ENCODE measurements at places on chromosomes 2 and 18.

DNA sequence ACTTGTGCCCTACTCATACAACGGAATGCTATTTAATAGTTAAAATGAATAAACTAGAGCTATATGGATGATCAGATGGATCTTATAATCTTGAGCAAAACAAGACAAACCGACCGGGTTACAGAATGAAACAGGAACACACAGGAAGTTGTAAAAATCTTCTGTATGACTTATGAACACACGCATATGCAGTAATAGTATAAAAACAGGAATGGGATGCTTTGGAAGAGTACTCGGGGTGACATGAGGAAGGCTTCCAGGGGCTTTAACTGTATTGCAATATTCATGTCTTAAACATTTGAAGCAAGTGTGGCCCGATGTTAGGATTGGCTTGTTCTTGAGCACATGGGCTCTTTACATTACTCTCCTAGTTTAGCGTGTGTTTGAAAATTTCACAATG lies 14.9 kb upstream of the E2F6 start:
- no peak for DNase-seq

DNA sequence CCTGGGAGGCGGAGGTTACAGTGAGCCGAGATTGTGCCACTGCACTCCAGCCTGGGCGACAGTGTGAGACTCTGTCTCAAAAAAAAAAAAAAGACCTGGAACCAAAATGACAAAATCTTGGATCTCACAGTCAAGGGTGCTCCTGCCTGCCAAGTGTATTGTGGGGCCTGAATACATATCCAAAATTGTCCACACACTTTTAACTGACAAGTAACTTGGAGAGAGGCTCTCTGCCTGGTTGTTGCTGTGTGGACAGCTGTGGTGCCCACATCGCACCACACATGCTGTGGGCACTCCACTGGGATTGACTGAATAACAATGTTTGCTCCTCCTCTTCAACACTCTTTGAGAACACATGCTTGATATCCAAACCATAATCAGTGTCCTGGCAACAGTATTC lies 117.6 kb upstream of the REV1 start:
- DNase-seq, result no peak

GRCh38 chr2:229231328-229231868 lies 39.7 kb downstream of the PID1 start:
- DNase-seq, result no peak

DNA sequence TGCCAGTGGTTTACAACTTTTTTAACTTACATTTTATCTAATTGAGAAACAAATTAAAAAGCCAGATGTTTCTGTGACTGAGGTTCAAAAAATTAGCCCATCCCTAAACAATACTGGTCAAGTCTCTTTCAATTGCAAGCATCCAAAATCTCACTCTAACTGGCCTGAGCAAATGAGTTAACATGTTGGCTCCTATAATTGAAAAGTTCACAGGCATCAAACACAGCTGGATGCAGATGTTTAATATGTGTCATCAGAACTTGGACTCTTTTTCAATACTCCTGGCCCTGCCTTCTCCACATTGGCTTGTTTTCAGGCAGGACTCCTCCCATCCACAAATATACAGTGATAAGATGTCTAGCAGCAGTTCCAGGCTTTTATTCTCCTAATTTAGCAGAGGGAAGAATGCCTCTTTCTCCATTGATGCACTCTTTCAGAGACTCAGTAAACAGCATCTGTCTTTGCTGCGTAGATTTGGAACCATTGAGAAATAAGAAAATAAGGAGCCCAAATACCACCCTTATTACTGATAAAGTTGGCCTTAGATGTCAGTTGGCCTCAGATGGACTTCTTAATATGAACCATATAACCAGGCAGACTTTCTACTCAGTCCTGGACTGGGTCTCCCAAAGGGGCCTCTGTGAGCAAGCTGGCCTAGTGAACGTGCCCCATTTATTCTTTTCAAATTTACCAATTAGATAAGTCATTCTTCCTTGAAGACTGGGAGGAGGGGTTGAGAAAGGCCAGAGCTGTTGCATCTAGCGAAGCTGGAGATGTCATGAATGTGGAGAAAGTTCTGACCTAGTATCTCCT lies 30.4 kb upstream of the FN1 start:
- DNase-seq, result no peak

- no peak for DNase-seq
Measured at GRCh38 chr2:68272246-68272994, 20.1 kb upstream of the PPP3R1 start.

Data from CD4-positive, alpha-beta memory T cell (primary cell).